ENCODE measurements at places on chromosomes 3 and 15.

- DNase-seq: no peak
Measured at GRCh38 chr3:41102053-41102556, 97.2 kb upstream of the CTNNB1 start.

GRCh38 chr3:110754212-110754916 lies 317.3 kb upstream of the NECTIN3 start:
- no peak for DNase-seq

- no peak for DNase-seq
Measured at GRCh38 chr15:78988361-78988911, 43.6 kb upstream of the CTSH start.

DNA sequence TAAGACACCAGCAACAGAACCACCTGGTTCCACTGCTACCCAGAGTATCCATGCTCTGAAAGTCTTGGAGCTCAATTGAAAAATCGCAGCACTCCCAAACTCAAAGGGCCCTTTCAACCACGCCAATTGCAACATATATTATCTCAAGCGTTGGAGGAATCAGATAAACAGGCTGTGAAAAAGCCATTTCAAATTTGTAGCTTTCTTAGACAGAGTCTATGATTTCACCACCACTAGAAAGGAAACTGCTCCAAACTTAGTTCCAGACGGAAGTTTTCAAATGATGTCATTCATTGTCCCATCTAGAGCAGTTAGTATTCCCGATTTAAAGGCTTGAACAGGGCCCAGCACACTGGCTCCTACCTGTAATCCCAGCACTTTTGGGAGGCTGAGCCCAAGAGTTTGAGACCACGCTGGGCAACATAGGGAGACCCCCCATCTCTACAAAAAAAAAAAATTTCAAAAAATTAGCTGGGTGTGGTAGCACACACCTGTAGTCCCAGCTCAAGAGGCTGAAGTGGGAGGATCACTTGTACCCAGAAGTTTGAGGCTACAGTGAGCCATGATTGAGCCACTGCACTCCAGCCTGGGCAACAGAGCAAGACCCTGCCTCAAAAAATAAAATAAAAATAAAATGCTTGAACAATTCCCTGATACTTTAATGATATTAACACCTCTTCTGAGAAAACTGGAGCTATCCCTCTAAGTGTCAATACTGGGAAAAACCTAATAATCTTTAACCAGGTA lies 16.8 kb downstream of the TNIK start:
- DNase-seq: no peak

DNA sequence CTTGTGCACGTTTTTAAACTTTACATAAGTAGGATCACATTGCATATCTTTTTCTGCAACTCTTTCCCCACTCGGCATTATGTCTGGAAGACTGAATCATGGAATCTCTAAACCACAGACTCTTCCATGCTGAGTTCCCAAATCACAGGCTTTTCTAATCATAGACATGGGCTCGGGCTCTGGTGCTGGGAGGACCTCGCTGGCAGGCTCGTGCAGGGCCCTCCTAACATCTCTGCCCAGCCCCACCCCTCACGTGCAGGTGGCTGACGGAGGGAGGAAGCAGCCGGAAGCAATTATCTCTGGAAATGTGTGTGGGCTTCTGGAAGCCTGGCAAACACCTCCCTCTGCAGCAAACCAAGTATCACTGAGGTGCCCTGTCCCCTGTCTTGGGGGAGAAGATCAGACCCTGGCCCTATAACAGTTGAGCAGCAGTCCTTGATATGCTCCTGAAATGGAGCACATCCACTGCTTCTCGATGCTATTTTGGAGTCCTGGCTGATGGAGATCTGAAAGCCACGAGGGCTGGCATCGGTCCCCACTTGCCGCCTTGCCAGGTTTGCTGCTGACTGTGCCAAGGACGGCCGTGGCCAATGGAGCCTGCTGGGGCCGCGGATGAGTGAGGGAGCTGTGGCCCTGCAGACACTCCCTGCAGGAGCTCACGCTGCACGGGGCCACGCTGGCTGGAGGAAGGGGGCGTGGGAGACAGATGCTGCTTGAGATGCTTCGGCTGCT lies 4.4 kb upstream of the IQSEC1 start:
- no peak for DNase-seq

GRCh38 chr3:147662705-147663104 lies 253.5 kb downstream of the ZIC1 start:
- no peak for DNase-seq

- DNase-seq: peak; percentile 1
Measured at GRCh38 chr15:100202309-100202960, 139.3 kb downstream of the ADAMTS17 start.

GRCh38 chr3:112090887-112091586 lies 4.8 kb downstream of the C3orf52 start:
- DNase-seq: no peak

GRCh38 chr3:55735976-55736375 lies 248.9 kb upstream of the WNT5A start:
- no peak for DNase-seq
